Pancreas (tissue), 10 donors: ENCODE measurements at places on chromosomes 6 and 20. TPM values are rescaled to one million over a fixed set of nuclear protein-coding genes. Genes with fewer than 3 reads are reported as not detected.

GRCh38 chr20:20638878-20639277 lies 73.6 kb downstream of the RALGAPA2 start:
- no peaks in the 10 kb centered on the region for H3K27me3 ChIP-seq
- no peak for DNase-seq
- no peak overlapping the region for H3K27ac ChIP-seq
- H3K4me1 ChIP-seq: no peaks in the 10 kb centered on the region

GRCh38 chr6:168428052-168428826 lies 12.7 kb upstream of the SMOC2 start:
- H3K27ac ChIP-seq: no peak overlapping the region
- H3K27me3 ChIP-seq: peaks cover 4% of the 10 kb centered on the region
- no peak overlapping the region for H3K4me3 ChIP-seq
- H3K4me1 ChIP-seq: no peaks in the 10 kb centered on the region
- H3K36me3 ChIP-seq: no peaks in the 10 kb centered on the region

DNA sequence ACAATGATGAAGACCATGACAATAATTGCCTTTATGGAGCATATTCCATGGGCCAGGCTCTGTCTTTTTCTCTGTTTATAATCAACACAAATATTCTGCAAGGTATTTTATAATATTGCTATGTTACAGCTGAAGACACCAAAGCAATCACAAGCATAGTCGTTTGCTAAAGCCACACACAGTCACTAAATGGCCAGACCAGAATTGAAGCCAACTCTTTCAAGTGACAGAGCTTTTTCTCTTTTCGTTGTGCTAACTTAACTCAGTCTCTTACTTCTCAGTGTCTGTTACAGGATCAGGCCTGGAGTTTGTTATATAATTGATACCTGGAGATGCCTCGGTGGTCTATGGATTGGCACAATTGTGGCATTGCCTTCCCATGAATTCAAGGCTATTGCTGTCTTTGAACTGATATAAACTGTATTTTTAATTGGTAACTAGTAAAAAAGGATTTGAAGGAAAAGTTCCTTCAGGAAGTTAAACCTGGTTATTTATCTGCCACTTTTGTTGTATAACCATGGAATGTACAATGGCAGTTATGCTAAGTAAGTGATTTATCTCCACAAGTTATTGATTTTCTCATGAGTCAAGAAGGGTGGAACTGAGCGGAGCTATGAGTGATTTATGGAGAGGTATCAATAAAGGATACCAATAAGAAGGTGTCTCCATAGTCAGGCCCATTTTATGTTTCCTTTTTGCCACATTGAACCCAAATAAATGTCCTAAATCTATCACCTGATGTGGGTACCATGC lies 67.6 kb downstream of the PFDN4 start:
- H3K36me3 ChIP-seq: no peaks in the 10 kb centered on the region
- DNase-seq: no peak
- no peak overlapping the region for H3K4me3 ChIP-seq
- no peaks in the 10 kb centered on the region for H3K27me3 ChIP-seq

Gene JPH2
- 1.1 TPM for polyA plus RNA-seq

GRCh38 chr6:156804402-156804801 lies 27.2 kb downstream of the ARID1B start:
- DNase-seq: no peak
- H3K27me3 ChIP-seq: no peaks in the 10 kb centered on the region
- H3K27ac ChIP-seq: no peak overlapping the region
- H3K4me3 ChIP-seq: no peak overlapping the region

- no peak overlapping the region for H3K27ac ChIP-seq
- DNase-seq: no peak
- no peaks in the 10 kb centered on the region for H3K27me3 ChIP-seq
- no peaks in the 10 kb centered on the region for H3K4me1 ChIP-seq
These were observed 524.0 kb downstream of the UTRN start for GRCh38 chr6:144809120-144809519.

Gene KIF25
- polyA plus RNA-seq: 0.35 TPM

GRCh38 chr6:149169761-149170511 lies 147.6 kb upstream of the TAB2 start:
- no peaks in the 10 kb centered on the region for H3K27me3 ChIP-seq
- H3K36me3 ChIP-seq: no peaks in the 10 kb centered on the region
- no peak overlapping the region for H3K4me3 ChIP-seq
- H3K27ac ChIP-seq: no peak overlapping the region
- DNase-seq: no peak

DNA sequence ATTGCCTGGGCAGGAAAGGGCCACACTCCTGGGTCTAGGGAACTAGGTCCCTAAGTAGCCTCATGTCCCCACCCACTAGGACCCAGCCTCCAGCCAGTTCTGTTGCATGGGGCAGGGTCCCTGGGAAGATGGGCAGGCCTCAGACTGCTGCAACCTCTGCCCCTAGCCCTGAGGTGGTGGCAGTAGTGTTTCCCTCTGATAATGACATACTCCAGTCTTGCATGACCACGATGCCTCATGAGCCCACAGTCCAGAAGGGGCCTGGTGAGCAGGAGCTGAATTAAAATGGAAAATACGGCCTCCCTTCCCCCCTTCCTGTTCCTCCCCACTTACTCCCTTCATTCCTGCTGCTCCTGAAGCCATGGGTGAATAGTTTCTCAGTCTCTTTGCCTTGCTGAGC lies 36.0 kb upstream of the SCRT2 start:
- DNase-seq: no peak
- no peak overlapping the region for H3K27ac ChIP-seq
- no peaks in the 10 kb centered on the region for H3K4me1 ChIP-seq
